ENCODE measurements at places on chromosomes 11 and 22.

GRCh38 chr11:120543521-120544215, 32.1 kb downstream of the GRIK4 start:
- no peak for DNase-seq

DNA sequence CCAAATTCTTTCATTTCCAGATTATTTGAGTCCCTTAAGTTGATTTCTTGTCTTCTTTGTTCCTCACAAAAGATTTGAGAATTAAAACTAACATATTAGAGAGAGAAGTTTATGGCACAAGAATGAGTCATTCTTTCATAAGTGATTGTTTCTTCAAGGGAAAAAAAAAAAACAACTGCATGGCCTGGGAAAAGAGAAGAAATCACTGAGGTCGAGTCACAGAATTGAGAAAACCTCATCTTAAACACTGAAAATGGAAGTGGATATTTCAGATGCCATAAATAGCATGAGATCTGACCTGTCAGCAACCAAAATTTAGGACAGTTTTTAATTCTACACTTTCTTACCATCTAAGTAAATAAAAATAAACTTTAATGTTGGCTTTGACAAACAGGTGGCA, 87.2 kb downstream of the CWF19L2 start:
- DNase-seq = no peak

- no peak for DNase-seq
Measured at GRCh38 chr11:46769636-46770221, 50.7 kb downstream of the F2 start.

- no peak for DNase-seq
Measured at GRCh38 chr11:117928446-117929141, 608 bp downstream of the TMPRSS13 start.

- no peak for DNase-seq
Measured at GRCh38 chr11:86993031-86993430, 37.8 kb upstream of the FZD4 start.

- DNase-seq = no peak
Measured at GRCh38 chr11:57453543-57454177, 6.7 kb upstream of the RTN4RL2 start.

DNA sequence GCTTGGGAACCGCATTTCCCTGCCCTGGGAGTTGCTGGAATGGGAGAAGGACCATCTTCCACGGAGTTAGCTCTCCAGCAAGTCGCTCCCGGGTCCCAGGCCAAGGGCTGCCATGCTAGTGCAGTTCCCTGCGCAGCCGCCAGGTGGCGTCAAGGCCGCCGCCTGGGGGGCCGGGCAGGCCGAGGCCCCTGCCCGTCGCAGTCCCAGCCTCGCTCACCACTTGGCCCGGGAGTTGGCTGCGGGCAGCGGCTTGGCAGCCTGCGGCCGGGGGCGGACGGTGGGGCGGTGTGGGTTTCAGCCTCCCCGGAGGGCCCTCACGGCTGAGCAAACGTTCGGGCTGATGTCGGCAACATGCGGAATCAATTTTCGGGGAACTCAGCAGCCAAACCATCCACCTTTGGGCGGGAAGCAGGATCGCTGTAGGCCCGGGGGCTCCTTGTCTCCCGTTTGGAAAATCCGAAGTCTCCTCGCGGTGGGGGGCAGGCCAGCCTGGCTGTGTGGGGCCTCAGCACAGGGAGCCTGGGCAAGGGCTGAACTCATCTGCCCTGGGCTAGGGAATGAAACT, 415.1 kb downstream of the SOX6 start:
- DNase-seq = peak; percentile 2

GRCh38 chr11:69964247-69964643, 113.9 kb upstream of the ANO1 start:
- DNase-seq = no peak

GRCh38 chr22:40951795-40952605, 822 bp downstream of the RBX1 start:
- no peak for DNase-seq

GRCh38 chr11:68942751-68943271, 38.0 kb downstream of the MRGPRD start:
- no peak for DNase-seq

DNA sequence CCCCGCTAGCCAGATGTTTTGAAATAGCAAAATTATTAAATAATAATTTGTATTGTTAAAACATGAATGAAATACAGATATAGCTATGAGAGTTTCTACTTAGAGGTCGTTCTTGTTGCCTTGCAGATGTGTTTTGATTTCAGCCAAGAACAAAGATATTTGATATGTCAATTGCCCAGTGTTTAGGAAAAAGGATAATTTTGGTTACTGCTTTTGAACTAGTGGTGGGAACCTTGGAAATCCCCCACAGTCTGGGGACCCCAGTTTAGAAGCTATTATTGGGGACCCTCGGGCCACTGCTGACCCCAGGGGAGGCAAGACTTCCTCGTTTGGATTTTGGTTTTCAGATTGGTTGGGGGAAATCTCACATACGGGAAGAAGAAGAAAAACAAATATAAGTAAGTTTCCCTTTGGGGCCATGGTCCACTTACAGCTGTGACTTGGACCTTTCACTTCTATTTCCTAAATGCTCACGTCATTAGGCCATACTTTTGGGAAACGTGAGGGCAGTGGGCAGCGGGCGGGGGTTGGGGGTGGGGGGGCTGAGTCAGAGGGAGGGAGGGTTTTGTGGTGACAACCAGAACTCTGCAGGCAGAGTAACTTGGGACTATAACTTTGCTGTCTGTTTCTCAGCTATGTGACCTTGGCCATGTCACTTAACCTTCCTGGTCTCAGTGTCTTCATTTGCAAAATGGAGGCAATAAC, 37.0 kb downstream of the LDLRAD3 start:
- DNase-seq = no peak

- DNase-seq = no peak
Measured at GRCh38 chr22:48180631-48181030, 1418.2 kb downstream of the TBC1D22A start.

- no peak for DNase-seq
Measured at GRCh38 chr22:29623553-29624169, 20.2 kb downstream of the NF2 start.

DNA sequence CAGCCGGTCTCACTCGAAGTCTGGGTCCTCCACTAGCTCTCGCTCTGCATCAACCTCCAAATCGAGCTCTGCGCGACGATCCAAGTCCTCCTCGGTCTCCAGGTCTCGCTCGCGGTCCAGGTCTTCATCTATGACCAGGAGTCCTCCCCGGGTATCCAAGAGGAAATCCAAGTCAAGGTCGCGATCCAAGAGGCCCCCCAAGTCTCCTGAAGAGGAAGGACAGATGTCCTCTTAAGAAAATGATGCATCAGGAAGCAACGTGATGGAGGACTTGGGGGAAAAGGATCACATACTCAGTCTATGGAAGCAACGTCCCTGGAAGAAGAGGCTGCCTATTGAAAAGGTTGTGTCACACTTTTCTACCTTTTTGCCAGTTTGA, 1.1 kb downstream of the SRSF8 start:
- DNase-seq = peak; percentile 39

- no peak for DNase-seq
Measured at GRCh38 chr22:28997342-28997741, 64.3 kb downstream of the C22orf31 start.

DNA sequence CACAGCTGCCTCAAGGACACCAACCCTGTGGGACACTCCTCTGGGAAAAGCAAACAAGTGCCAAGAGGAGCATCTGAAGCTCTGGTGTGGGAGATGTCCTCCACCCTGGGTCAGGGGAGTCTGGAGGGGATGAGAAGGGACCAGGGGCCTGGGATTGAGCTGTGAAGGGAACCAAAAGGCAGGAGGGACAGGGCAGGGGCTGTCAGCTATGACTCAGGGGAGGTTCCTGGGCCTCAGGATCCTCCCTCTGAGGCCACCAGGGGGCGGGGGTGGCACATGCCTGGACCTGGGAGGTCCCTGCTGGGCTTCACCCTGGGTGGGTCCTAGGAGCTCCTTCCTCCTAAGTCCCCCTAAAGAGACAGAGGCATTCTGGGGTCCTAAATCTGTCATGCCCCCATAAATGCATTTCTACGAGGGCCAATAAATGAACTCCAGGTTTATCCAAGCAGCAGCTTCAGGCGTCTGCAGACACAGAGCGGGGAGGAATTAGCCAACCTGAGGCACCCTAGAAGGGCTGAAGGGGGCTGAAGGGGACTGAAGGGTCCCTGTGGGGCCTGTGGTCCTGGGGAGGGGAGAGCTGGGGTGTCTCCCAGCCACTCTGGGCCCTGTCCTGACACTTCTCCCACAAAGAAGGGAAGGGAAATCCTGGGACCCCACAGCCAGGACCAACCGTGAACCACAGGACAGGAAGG, 31.9 kb upstream of the IGLL5 start:
- DNase-seq = peak; percentile 25

GRCh38 chr11:7889985-7890384, 41.1 kb downstream of the OR10A6 start:
- DNase-seq = no peak

- no peak for DNase-seq
Measured at GRCh38 chr22:19630614-19631013, 83.7 kb upstream of the SEPTIN5 start.

- no peak for DNase-seq
Measured at GRCh38 chr11:107493117-107493516, 35.5 kb upstream of the CWF19L2 start.

DNA sequence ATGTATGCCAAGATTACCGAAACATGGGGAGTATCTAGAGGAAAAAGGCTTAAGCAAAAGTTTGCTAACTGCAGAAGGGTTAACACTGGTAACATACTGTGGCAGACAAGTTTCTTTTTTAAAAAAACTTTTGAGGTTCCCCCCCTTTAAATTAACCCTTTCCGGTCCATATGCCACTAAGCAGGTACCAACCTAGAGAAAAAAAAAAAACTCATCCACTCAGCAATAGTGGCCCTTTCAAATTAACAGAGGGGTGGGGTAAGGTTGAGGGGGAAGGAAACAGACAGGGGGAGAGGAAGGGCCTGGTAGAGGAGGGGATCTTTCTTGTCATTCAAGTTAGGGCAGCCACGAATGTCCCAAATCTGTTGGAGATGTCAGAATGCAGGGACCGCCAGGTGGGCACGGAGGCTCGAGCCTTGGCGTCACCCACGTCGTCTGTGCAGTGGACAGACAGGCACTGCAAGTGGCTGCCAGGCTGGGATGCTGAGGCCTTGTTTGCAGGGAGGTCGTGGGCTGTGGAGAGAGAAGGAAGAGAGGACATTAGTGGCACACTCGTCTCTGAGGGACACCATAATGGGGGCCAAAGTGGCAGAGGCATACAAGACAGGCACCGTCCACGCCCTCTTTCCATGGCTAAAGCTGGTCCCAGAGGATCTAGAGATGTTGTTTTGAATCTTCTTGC, 50.8 kb downstream of the MN1 start:
- DNase-seq = no peak

DNA sequence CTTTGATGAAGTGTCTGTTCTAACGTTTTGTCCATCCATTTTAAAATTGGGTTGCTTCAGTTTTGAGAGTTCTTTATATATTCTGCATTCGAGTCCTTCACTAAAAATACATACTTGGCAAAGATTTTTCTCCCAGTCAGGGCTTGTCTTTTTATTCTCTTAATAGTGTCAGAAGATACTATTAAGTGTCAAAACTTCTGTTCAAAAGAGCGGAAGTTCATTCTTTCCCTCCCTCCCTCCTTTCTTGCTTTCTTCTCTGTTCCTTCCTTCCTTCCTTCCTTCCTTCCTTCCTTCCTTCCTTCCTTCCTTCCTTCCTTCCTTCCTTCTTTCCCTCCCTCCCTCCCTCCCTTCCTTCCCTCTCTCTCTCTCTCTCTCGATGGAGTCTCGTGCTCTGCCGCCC, 7.6 kb upstream of the MUC6 start:
- DNase-seq = no peak

- no peak for DNase-seq
Measured at GRCh38 chr22:42743501-42743991, 22.9 kb upstream of the A4GALT start.

DNA sequence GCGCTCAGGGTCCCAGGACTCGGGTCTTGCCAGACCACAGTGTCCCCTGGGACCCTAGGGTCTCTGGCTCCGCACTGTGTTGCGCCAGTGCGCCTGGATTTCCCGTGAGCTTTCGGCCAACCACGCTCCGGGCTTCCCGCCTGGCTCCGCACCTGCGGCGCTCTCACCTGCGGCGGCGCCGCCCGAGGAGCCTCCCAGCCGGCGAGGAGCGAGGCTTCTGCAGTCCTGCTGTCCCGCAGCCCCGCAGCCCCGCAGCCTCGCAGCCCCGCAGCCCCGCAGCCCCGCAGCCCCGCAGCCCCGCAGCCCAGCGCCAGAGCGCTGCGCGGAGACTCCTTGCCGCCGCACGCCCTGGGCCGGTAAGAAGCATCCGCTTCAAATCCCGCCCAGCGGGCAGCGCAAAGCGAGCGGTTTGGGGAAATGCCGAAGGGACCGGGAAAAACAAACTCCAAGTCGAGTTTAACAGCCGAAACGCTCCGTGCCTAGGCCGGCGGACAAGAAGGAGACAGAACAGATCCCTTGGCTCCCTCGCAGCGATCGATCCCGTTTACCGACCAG, 939 bp downstream of the ALX4 start:
- DNase-seq = no peak

GRCh38 chr22:33400891-33401290, 342.7 kb upstream of the SYN3 start:
- DNase-seq = no peak

GRCh38 chr11:130653838-130654636, 205.6 kb downstream of the ADAMTS15 start:
- no peak for DNase-seq

- DNase-seq = no peak
Measured at GRCh38 chr11:67648796-67649613, 1.5 kb downstream of the ACY3 start.

DNA sequence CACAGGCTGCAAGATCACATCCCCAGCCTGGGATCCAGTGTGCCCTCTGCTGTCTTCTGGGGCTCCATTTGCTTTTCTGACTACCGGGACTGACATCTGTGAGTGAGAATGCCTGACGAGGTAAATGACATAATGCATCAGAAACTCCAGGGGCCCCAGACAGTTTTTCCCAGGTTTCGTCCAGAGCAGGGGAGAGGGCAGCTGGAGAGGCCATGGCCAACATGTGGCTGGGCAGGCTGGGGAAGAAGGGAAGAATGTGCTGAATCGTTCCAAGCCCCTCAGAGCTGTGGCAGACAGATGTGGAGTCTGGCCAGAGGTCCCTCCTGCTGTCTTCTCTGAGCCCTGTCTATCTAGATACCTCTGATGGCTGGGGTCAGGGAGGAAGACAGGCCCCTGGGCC, 163.9 kb downstream of the TRIM29 start:
- DNase-seq = no peak

DNA sequence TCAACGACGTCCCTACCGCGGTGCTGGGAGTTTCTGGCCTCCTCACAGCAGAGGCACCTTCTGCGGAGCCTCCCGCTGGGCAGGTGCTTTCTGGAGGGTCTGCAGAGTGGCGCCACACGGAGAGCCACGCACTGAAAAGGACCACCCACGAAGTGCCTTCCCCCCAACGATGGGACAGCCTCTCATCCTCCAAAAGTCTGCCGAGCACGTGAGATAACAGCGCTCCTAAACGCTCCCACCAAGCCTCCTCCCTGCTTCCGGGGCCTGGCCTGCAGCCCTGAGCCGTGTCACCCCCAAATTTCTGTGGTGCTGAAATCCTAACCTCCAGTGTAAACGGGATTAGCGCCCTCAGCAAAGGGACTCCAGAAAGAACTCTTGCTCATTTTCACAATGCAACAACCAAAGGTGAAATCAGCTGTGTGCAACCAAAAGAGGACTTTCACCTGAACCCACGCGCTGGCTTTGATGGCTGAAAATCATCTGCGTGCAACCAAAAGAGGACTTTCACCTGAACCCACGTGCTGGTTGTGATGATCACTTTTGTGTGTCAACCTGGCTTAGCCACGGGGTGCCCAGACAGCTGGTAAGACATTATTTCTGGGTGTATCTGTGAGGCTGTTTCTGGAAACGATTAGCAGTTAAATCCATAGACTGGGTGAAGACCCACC, 924.6 kb downstream of the BRD1 start:
- DNase-seq = no peak

GRCh38 chr22:36192542-36192941, 9.1 kb downstream of the APOL4 start:
- no peak for DNase-seq

- peak; percentile 36 for DNase-seq
Measured at GRCh38 chr11:68212421-68213134, 518 bp downstream of the KMT5B start.
